CD4-positive, alpha-beta T cell treated with Interleukin-10 for 1 hour (primary cell): ENCODE measurements at places on chromosomes 1 and 21.

DNA sequence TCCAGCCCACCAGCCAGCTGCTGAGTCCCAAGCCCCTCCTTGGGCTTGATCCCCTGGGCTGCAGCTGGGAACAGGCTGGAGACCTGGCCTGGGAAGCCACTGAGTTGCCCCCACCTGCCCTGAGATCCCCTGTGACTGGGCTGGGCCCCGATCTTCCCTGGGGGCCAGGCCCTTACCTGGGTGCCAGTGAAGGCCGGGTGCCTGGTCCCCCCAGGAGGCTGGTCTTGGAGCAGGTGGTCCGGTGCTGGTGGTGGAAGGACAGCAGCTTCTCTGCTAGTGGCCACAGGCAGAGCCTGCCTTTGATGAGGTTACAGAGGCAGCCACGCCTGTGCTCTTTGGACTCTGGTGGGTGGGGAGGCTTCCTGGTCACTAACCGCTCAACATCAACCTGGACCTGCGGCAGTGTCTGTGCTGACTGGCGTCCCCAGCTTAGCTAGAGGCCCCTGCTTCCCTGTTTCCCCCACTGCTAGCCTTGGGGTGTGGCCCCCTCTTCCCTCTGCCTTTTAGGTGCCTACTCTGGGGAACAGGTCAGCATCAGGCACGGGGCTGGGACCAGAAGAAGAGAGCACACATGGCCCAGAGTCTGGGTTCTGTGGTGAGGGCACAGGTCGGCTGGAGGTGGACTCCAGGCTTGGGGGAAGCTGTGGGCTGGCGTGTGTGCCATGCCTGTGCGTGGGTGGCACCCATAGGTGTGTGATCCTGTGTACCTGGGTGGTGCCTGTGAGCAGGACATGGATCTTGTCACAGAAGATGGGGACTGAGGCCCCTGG, at the start of gene EPS8L3:
Gene EPS8L3 (minus strand): TSS at position 278 of the 770 bp plus-strand sequence. CDS start 2,174 bp downstream, outside the sequence.
- no peak for DNase-seq

- no peak for DNase-seq
These were observed 306.5 kb downstream of the HHIPL2 start for GRCh38 chr1:222241410-222241809.

GRCh38 chr1:27609210-27609555, 5.2 kb upstream of the AHDC1 start:
- DNase-seq = no peak

- DNase-seq = no peak
These were observed 281.8 kb downstream of the BARHL2 start for GRCh38 chr1:90435351-90435750.

GRCh38 chr1:216936779-216937178, 213.6 kb upstream of the ESRRG start:
- no peak for DNase-seq

DNA sequence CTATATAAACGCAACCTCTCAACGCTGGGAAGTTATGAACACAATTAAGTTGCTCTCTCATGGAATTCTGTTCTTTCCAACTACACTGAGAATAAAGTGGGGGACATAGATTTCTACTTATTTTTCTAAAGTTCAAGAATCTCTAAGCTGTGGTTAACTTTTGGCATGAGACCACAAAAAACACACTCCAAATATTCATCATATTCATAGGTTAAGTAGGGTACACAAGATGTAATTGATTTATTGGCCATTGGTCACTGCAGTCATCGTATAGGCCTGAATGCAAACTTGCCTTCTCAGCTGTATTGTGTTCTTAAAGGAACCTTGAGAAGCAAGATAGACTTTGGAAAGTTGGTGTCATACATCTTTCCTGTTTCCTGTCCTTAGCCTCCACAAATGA, 40.3 kb downstream of the PRRX1 start:
- no peak for DNase-seq

- no peak for DNase-seq
These were observed 134.3 kb upstream of the ZBTB40 start for GRCh38 chr1:22317231-22317919.

- no peak for DNase-seq
These were observed 455.5 kb upstream of the ADAMTS5 start for GRCh38 chr21:27422435-27422834.

GRCh38 chr1:108847494-108847893, 9.4 kb downstream of the AKNAD1 start:
- no peak for DNase-seq

DNA sequence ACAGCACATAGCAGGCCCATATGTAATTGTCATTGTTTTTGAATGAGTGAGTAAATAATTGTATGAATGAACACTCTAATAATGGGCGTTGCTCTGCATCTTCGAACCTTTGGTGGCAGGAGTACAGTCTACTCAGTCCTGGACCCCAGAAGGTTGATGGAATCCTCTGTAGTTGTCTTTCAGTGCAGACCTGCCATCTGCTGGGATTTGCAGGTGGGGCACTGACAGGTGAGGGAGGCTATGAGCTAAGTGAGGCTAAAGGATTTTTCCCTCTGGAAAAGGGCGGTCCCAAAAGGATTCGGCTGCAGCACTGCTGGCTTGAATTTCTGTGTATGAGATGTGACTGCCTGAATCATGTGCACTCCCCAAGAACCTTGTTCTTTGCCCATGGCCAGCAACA, 53.4 kb downstream of the PLXNA2 start:
- DNase-seq = no peak

- DNase-seq = no peak
These were observed 68.1 kb downstream of the URB2 start for GRCh38 chr1:229694053-229694693.

GRCh38 chr1:228415853-228416216, 826 bp downstream of the TRIM17 start:
- no peak for DNase-seq

GRCh38 chr21:19508844-19509243, 1105.3 kb upstream of the TMPRSS15 start:
- DNase-seq = no peak

- DNase-seq = no peak
These were observed 14.3 kb downstream of the PROX1 start for GRCh38 chr1:214002060-214002459.

DNA sequence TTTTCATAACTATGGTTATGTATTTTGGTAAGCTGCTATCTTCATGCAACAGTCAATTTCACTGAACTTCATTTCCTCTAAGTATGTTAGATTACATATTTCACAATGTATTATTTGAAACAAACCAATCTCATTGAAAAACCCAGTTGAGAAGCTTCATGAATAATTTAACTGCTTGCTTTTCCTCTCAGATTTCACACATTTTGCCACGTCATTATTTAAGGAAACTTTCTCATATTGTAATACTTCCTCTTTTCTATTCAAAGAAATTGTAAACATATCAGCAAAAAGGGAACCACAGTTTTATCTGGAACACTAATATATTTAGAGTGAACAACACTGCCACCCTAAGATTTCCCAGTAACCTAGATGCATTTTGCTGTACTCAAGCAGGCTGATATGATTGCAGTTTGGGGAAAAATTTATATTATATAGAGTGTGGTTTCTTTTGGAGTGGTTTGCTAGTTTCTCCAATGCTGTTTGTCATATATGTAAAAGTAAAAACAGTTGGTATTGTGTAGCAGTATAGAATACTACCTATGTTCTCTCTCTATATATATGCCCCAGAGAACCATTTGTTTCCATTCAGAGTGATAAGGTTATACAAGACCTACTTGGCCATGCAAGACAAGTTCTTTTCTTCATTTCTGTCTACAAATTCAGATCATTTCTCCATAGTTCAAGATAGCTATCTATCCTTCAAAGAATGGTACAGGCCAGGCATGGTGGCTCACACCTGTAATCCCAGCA, 28.4 kb upstream of the AHCTF1 start:
- DNase-seq = peak; percentile 4

- no peak for DNase-seq
These were observed 36.5 kb upstream of the KIF21B start for GRCh38 chr1:201059871-201060555.

- no peak for DNase-seq
These were observed 864 bp upstream of the BTG2 start for GRCh38 chr1:203304391-203304918.

DNA sequence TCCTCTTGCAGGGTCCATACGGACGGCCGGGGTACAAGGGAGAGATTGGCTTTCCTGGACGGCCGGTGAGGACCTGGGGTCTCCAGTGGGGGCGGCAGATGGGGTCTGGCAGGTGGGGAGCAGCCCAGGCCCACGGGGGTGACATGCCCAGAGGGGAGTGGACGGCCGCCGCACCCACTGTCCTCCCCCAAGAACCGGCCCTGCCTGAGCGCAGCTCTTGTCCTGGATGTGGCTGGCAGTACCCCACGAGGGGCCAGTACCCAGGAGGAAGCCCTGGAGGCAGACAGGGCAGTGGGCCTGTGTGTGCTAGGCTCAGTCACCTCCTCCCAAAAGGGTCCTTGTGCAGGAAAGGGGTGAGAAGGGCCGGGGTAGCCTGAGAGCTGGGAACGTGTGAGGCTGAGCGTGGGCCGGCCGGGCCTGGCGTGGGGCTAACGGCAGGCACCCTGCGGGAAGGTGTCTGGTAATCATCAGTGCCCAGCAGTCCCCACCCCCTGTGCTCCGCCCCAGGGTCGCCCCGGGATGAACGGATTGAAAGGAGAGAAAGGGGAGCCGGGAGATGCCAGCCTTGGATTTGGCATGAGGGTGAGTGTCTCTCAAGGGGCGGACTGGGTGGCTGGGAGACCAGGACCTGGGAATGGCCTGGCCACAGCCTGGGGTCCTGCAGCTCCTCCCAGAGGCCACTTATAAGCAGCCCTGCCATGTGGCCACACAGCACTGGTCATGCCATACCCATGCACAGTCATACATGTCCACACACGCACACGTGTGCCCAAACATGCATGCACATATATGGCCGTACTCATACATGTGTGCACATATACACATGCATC, 47.2 kb downstream of the SLC19A1 start:
- no peak for DNase-seq

DNA sequence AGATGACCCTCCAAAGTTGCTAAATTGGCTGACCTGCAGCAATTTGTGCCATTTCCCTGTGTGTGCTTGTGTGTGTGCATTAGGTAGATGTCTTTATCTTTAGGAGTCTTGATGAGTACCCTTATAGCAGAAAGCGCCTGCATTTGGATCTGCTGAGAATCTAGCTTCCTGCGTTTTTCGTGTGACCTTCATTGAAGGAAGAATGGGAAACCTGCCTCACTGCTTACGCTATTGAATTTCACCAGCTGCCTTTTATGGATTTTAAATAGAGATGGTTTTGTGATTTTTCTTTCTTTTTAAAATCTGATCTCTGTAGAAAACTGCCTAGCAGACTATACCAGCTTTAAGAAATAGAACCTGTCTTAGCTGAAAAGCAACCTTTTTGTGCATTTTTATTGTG, 124.5 kb downstream of the CACHD1 start:
- DNase-seq = no peak

- DNase-seq = no peak
These were observed 34.2 kb downstream of the PCAT6 start for GRCh38 chr1:202844935-202845334.
